ENCODE measurements at places on chromosomes 2 and 18. TPM values are rescaled to one million over a fixed set of nuclear protein-coding genes. Genes with fewer than 3 reads are reported as not detected.

Gene NYAP2
- not detected for total RNA-seq

DNA sequence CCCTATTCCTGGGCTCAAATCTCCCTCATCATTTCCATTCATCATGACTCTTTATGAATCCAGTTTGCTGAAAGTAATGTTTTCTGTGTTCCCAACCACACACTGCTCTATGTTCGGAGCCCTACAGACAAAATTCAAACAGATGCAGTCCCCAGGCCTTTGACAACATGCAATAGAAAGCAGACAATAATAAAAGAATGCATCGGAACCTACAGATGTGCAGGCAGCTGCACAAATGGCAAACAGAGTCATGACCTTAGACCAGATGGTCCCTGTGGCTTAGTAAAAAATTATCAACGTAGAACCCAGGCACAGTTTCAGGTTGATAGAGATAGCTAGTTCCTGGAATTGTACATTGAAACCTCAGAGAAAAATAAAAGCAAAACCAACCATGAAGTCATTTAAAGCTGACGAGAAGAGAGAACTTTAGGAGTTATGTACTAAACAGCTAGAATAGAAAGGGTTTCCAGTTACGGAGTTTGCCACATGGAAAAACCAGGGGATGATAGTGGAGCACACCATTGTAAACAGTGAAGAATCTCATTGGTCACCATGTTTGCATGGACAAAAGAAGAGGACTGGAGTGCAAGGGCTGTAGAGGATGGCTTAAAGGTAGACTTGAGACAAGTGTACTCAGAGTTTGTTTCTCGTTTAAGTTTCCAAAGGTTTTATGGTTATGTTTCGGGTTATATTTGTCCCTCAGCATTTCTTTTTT is 23.2 kb upstream of the ACVR1 start:
- DNase-seq: peak; percentile 44
- peaks cover 70% of the 10 kb centered on the region for H3K4me1 ChIP-seq
- no peaks in the 10 kb centered on the region for H3K27me3 ChIP-seq
- peaks cover 7% of the 10 kb centered on the region for H3K36me3 ChIP-seq
- peak overlapping the region; percentile 81 for H3K4me3 ChIP-seq

GRCh38 chr2:8980096-8980495 is 23.4 kb downstream of the MBOAT2 start:
- no peak for DNase-seq
- H3K27me3 ChIP-seq: peaks cover 6% of the 10 kb centered on the region

DNA sequence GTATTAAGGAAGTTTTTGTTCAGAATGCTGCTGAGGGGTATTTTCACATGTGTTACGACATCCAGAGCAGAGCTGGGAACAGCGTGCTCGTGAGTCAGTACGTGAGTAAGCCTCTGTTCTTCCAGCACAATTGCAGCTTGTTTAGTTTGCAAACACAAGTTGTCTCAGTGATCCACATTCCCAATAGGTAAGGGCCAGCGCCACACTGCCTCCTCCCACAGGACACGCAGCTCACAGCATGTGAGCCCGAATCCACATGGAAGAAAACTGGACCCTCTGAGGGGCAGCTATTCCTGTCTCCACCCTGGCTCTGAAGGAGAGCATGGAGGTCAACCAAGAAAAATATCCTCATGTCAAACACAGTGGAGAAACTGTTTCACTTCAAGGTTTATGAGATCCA is 173.9 kb upstream of the PID1 start:
- no peaks in the 10 kb centered on the region for H3K4me1 ChIP-seq
- H3K4me3 ChIP-seq: no peak overlapping the region
- no peaks in the 10 kb centered on the region for H3K27me3 ChIP-seq
- no peak for DNase-seq
- no peaks in the 10 kb centered on the region for H3K36me3 ChIP-seq

GRCh38 chr2:120861576-120862191 is 126.0 kb downstream of the GLI2 start:
- DNase-seq: no peak
- no peak overlapping the region for H3K4me3 ChIP-seq
- peaks cover 5% of the 10 kb centered on the region for H3K27me3 ChIP-seq
- no peaks in the 10 kb centered on the region for H3K36me3 ChIP-seq
- no peaks in the 10 kb centered on the region for H3K4me1 ChIP-seq

DNA sequence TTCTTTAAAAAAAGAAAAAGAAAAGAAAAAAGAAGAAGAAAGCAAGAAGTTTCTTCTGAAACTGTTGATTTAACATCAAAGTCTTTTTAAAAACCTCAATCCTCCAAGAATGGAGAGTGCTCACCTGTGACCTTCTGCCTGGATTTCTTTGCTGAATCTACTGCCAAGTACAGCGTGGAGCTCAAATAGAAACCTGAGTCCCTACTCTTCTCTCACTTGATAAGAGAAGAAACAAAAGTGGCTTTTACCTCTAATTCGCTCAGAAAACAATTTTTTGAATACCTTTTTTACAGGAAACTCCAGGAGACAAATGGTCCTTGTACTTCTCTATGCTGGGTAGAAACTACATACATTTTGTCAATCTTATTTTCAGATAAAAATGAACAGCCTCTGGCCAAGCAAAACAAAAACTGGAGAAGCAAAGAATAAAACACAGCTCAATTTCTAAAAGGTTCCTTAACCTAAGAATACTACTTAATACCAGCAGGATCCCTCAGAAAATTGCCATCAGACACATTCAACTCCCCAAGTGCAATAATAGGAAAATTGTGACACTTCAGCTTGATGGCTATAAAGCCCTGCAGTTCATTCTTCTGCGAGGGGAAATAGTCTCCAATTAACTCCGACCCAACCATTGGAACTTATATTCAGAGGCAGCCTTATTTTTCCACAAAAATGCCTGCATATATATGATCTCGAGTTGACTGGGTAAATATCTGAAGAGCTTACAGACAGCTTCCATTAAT is 85.8 kb downstream of the GRB14 start:
- no peak overlapping the region for H3K27ac ChIP-seq
- H3K4me1 ChIP-seq: no peaks in the 10 kb centered on the region
- H3K36me3 ChIP-seq: no peaks in the 10 kb centered on the region
- no peaks in the 10 kb centered on the region for H3K27me3 ChIP-seq
- DNase-seq: no peak

GRCh38 chr18:50656841-50657470 is 97.1 kb downstream of the MAPK4 start:
- no peaks in the 10 kb centered on the region for H3K4me1 ChIP-seq
- no peak overlapping the region for H3K27ac ChIP-seq
- DNase-seq: no peak

- H3K4me1 ChIP-seq: peaks cover 16% of the 10 kb centered on the region
- H3K4me3 ChIP-seq: no peak overlapping the region
- H3K27me3 ChIP-seq: no peaks in the 10 kb centered on the region
- no peak overlapping the region for H3K27ac ChIP-seq
Observed at GRCh38 chr2:226953206-226953605, 117.4 kb downstream of the RHBDD1 start.
